ENCODE measurements at places on chromosomes 6 and 20.

GRCh38 chr6:133052465-133052864 is 188.7 kb upstream of the EYA4 start:
- ATAC-seq: no peak

DNA sequence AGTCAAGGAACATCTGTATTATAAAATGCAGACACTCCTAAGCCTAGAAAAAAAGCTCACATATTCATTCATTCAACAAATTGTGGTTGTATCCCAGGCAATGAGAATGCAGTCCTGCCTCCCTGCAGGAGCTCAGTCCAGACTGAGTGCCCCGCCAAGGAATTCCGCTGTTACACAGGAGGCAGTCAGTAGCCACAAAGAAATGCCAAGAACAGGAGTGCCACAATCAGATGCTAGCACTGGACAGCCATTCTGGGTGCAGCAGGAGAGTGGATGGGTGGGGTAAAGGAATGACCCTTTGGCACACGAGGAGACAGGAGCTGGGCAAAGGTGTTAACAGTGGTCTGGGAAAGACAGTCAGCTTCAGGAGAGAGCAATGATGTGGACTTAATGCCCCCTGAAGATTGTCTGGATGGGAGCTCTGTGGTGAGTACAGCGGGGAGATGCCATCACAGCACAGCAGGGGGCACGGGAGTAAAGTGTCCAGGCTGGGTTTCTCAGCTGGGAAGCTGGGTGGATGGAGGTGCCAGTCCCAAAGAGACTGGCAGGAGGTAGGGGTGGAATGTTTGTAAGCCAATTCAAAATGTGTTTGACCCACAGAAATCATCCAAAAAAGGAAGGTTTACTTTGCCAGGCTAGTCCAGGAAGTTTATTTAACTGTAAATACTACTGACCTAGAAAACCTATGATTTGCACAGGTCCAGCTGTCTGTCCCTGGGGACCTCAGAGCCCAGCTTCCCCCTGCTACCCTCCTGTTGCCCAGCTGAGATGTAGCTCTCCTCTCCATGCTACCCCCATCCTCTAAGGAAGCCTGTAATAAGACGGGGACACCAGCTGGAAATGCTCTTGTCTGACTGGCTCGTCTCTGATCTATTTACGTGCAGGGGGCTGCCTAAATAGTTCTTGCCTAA is 84.1 kb downstream of the SLC23A2 start:
- no peak for ATAC-seq

DNA sequence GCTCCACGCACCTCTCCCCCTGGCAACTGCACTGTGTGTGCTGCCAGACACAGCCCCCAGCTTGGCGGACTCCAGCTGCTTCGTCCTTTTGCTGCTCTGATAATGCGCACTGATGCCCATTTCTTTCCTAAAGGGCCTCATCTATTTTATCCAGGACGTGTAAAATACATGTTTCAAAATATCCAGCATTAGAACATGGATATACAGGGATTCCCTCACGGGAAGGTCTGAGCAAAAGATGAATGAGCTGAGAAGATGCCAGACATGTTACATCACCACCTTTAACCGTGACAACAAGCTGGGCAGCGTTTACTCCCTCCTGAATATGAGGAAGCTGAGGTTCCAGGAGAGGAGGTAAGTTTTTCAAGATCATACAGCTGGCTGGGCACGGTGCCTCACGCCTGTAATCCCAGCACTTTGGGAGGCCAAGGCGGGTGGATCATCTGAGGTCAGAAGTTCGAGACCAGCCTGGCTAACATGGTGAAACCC is 32.8 kb downstream of the TNXB start:
- peak; percentile 84 for ATAC-seq

DNA sequence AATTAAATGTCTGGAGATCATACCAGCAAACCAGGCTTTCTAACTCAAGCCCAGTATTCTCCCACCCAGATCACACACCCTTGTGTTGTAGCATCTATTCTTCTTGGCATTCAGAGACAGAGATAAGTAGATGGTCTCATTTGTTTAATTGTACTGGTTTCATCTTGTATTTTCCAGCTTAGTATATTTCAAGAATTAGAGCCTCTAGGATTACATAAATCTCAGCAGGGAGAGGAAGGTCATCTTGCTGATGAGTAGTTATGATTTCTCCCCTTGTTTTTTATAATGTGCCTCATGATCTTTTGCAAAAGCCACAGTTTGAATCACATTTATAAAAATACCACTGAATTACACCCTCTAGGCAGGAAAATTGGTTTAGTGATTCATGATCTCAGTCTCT is 106.6 kb upstream of the NRSN1 start:
- no peak for ATAC-seq

GRCh38 chr20:63116412-63117106 is 99.4 kb downstream of the YTHDF1 start:
- no peak for ATAC-seq

GRCh38 chr6:39063526-39063925 is 14.9 kb downstream of the GLP1R start:
- ATAC-seq: no peak

All from gastroesophageal sphincter (tissue), 4 donors.